ENCODE measurements at places on chromosomes 12 and 14. TPM values are rescaled to one million over a fixed set of nuclear protein-coding genes. Genes with fewer than 3 reads are reported as not detected.

Gene PPFIBP1
- 150 TPM for total RNA-seq

Gene DPPA3
- total RNA-seq = not detected

DNA sequence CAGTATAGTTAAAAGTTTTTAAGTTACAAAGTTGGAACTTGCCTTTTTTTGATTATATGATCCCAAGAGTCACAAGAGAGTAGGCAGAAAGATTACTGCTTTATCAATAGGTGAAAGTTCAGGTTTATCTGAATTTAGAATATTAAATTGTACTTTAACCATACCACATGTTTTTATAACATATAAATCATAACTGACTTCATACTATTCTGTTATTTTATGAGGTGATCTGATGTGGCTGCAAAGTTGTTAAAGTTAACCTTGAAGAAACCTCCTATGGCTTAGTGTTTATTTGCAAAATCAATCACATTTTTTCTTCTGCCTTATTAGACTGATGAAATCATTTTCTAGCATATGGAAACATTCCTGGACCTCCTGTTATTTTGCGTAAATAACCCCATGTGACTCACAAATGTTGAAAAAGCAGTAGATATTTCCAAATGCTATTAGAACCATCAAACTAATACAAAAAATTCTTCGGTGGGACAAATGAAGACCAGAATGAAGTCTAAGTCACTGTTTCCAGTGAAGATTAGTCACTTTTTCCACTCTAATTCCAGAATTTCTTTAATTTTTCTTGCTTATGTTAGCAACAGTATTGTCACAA is 132.1 kb downstream of the RAD51B start:
- no peaks in the 10 kb centered on the region for H3K36me3 ChIP-seq
- no peaks in the 10 kb centered on the region for H3K27me3 ChIP-seq
- H3K4me3 ChIP-seq = no peak overlapping the region
- no peak for DNase-seq
- H3K4me1 ChIP-seq = peaks cover 16% of the 10 kb centered on the region

- H3K4me1 ChIP-seq = peaks cover 4% of the 10 kb centered on the region
- H3K27ac ChIP-seq = no peak overlapping the region
- no peak overlapping the region for H3K4me3 ChIP-seq
Observed at GRCh38 chr14:61398221-61398620, 76.8 kb downstream of the PRKCH start.

- no peak for DNase-seq
- H3K27ac ChIP-seq = no peak overlapping the region
- no peak overlapping the region for H3K4me3 ChIP-seq
- H3K4me1 ChIP-seq = no peaks in the 10 kb centered on the region
- H3K36me3 ChIP-seq = no peaks in the 10 kb centered on the region
- H3K27me3 ChIP-seq = no peaks in the 10 kb centered on the region
Observed at GRCh38 chr12:86600664-86601231, 344.6 kb upstream of the MGAT4C start.

- no peak overlapping the region for H3K27ac ChIP-seq
- H3K27me3 ChIP-seq = no peaks in the 10 kb centered on the region
- DNase-seq = no peak
Observed at GRCh38 chr12:122276242-122276641, 9.9 kb upstream of the VPS33A start.
